ENCODE measurements at places on chromosomes 7 and 10. TPM values are rescaled to one million over a fixed set of nuclear protein-coding genes. Genes with fewer than 3 reads are reported as not detected.

- no peak for DNase-seq
Observed at GRCh38 chr10:127145173-127145572, 51.2 kb downstream of the INSYN2A start.

- no peak for DNase-seq
Observed at GRCh38 chr7:116713918-116714317, 41.9 kb downstream of the MET start.

- no peak for DNase-seq
Observed at GRCh38 chr10:100427374-100427773, 35.4 kb upstream of the WNT8B start.

DNA sequence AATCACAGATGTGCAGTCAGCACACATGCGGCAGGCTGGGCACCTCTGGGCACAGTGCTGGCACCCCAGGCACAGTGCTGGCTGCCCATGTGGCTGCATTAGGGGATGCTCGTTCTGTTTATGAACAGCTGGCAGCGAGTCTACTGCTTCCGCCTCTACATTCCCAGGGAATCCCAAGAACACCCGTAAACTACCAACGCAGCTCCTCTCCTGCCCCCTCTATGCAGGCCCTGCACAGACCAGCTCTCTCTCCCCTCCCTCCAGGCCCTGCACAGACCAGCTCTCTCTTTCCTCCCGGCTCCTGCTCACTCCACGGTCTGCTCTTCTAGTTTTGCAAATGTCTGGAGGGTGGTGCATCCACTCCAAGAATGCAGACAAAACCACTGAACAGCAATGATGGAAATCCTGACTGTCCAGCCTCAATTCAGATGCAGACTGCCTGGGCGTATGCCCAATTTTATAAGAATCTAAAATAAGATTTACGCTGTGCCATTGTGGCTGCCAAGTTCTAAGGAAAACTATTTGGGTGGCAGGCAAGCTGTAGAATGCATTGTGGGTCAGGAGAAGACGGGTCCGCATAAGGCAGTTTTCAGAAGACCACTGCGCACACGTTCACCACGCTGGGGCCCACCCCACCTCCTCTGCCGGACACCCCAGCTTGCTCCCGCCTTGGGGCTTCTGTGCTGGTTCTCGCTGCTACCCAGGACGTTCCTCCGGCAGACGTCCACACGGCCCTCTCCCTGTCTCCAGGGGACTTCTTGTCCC is 234.6 kb downstream of the ZMYND11 start:
- no peak for DNase-seq

Gene STAG3
- 1.7 TPM for total RNA-seq

DNA sequence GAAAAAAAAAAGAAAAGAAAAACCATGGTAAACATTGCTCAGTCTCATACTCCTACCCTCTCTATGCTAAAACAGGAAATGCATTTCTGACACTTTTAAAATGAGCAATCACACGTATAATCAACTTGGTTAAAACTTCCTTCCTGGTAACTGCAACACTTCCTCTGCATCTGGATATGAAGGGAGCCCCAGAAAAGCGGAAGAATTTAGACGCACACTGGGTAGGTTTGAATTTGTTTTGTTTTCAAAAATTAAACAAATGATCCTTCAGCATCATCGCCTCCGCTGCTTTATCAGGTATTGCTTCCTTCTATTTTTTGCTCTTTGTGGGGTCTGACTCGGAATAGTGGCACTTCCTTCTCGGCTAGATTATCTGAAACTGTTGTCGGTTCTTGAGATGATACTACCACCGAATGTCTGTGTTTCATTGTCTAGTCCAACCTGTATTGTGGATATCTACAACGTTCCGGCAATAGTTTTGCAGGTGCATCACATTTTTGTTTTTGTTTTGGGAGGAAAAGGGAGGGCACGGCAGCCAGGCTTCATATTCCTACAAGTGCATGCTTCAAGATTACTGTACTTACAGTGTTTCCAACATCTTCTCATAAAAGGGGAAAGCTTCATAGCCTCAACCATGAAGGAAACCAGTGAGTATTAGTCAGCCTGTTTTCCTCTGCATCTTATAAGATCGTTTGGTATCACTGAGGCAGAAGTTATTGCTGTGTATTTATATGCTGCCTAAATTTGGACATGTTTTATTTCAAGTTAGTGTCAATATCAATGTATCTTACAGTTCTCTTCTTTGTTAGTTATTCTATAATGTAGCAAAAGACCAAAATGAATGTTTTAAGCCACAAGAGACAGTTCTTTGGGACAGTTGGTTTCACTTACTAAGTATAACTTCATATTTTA is at the start of gene PIK3CG:
Gene PIK3CG (plus strand): TSS at position 153 of the 912 bp plus-strand sequence. CDS start 2,280 bp downstream, outside the sequence.
- no peak for DNase-seq

Gene SFMBT2
- 1.3 TPM for total RNA-seq

- no peak for DNase-seq
Observed at GRCh38 chr10:14585287-14586193, 189.2 kb downstream of the FAM107B start.

DNA sequence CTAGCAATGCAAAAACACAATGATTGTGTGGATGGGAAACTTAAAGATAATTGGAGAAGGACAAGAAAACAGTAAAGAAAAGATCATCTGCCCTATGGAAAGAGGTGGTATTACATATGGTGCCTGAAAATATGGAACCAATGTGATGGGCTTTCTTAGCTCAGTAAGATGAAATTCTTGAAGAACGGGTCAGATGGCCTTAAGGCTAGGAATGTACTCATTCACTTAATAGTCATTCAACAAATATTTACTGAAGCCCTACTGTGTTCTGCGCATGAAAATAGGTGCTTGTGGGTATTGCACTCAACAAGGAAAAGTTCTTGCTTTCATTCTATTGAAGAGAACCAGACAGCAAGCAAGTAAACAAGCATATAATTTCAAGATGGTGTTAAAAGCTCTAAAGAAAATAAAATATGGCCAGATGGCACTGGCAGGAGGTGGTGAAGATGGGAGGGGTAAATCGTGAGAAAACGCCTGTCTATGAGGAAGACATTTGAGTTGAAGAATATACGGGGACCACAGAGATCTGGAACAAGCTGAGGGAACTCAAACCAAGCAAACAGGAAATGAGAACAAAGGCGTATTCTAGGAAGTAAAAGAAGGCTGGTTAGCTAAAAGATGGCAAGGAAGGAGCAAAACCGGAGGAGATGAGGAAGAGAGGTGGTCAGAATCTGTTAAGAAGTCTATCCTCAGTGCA is 179.7 kb downstream of the ANK3 start:
- DNase-seq = no peak

Gene CTTNBP2
- 1.0 TPM for total RNA-seq

Gene ZNF438
- 2.0 TPM for total RNA-seq

Gene NPFFR1
- total RNA-seq = 0.05 TPM

- no peak for DNase-seq
Observed at GRCh38 chr10:47123716-47124288, 176.2 kb upstream of the GDF10 start.

- DNase-seq = no peak
Observed at GRCh38 chr10:124647421-124648130, 96.6 kb downstream of the FAM53B start.

Gene SORCS1
- total RNA-seq = not detected

DNA sequence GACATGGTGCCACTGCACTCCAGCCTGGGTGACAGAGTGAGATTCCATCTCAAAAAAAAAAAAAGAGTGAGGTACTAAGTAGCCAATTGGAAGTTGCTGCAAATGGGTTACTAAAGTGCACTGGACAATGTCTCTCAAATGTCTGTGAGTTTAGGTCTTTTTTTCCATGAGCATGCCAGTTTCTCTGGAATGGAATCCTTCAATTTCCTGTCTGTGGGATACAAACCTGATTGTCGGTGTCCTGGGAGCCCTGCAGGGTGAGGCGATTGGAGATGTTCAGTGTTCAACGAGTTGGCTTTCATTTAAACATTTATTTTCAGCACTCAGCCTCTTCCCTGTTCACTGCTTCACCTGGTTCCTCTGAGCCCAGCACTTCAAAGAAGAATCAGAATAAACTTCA is 5.3 kb upstream of the CALD1 start:
- no peak for DNase-seq

DNA sequence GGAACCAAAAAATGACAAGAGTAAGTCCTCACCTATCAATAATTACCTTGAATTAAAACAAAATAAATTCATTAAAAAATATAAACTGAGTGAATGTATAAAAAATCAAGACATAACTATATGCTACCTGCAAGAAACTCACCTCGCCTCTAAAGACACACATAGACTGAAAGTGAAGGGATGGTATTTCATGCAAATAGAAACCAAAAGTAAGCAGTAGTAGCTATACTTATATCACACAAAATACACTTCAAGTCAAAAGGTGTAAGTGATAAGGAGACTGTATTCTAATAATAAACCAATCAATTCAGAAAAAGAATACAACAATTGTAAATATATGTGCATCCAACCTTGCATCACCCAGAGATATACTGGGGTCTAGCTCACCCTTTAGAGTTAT is 332.6 kb downstream of the SH2D4B start:
- DNase-seq = no peak

Gene GBX1
- not detected for total RNA-seq

- peak; percentile 46 for DNase-seq
Observed at GRCh38 chr10:85537561-85537960, 829.0 kb downstream of the GRID1 start.
